ENCODE measurements at places on chromosomes 4 and X.

GRCh38 chr4:5373327-5373726, 322.0 kb downstream of the STK32B start:
- DNase-seq, result no peak

DNA sequence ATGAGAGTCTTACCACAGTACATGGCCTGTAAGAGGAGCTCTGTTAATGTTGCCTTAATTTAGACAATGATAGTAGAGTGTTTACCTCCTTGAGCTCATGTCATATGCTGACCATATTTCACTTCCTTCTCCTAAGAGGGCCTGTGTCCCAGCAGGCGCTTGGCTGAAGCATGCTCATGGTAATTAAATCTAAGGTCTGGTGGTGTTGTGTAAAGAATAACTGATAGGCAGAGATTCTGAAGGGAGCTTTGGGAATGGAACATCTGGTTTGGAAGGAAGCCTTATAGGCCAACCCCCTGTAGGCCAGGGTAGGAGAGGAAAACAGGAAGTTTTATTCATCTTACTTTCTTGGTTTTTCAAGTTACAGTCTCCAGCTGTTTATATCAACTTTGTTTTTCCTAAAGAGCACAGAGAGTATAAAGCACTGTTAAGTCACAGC, 300.2 kb downstream of the USP46 start:
- DNase-seq, result no peak

- DNase-seq, result no peak
These were observed 555.3 kb downstream of the TRAM1L1 start for GRCh38 chr4:116530048-116530447.

DNA sequence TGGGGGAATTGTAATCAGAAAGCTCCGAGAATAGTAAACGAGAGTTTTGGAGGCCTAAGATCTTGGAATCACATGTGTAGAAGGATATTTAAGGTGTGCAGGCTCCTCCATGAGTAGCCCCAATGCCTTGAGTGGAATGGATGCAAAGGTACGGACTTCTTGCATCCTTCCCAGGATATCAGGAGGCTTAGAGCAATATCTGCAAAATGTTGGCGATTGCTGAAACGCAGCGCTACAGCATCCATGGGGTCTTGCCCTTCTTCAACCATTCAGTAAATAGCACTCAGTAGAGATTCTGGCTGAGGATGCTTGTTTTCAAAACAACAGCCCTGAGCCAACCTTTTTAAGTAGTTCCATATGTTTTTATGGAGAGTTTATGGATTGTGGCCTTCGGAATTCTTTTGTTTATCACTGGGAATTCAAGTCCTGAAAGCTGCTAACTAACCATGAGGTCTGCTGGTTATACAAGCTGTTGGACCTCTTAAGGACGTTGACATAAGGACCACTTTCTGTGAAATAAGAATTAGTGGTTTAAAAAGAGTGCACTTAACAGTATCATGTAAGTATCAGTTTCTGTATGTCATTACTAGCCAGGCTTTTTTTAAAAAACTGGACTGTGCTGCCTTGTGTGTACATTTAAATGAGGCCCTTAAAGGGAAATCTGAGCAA, 228.8 kb upstream of the PGRMC2 start:
- peak; percentile 54 for DNase-seq

DNA sequence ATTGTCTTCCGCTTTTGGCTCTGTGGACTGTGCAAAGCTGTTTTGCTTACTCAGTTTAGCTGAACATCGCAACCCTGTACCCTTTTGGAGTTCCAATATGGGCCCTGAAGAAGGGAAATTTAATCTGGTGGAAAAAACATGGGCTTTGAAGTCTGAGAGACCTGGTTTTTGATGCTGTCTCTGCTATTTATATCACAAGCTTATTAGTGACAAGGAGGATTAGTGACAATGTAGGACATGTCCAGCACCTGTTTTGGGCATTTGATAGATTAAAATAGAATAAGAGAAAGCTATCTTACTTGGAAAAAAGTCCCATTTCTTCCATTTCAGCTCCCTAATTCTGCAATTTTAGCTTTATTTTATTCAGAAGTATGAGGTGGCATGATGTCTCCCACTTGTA, 417.3 kb downstream of the SPRY1 start:
- DNase-seq, result no peak

GRCh38 chr4:138428611-138429010, 186.5 kb upstream of the SLC7A11 start:
- DNase-seq, result no peak

GRCh38 chrX:142819461-142819860, 206.3 kb upstream of the SPANXN4 start:
- no peak for DNase-seq

GRCh38 chr4:147865926-147866325, 134.0 kb downstream of the ARHGAP10 start:
- peak; percentile 23 for DNase-seq

DNA sequence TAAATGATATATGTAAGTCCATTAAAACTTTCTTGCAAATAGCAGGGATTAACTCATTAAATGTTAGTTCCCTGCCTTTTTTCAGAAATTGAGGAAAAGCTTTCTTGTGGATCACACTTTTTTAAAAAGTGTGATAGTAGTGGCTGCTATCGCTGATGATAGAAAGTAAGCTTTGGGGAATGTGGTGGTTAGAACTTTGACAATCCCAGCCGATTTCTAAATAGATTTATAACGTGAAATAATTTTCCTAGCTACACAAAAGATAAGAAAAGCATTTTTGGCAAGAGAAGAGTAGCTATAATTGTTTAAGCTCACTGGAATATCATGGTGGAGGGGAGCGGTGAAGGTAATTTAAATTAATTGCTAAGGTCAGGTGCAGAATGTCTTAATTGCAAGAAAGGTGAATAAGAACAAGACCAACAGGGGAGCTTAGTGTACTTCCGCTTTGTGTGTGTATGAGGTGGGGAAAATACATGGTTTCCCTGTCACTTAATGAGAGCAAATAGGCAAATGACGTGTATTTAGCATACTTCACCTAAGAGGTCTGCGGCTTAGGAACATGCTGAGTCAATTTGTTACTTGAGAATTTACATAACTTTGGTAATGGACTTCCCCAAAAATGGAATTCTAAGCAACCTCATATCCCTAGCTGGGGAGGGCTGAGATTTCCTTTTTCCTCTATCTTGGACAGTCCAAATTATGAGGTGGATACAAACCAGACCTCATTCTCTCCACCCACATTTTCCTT, 11.7 kb upstream of the IL21 start:
- no peak for DNase-seq

- no peak for DNase-seq
These were observed 5.9 kb upstream of the PITX2 start for GRCh38 chr4:110628663-110629213.

DNA sequence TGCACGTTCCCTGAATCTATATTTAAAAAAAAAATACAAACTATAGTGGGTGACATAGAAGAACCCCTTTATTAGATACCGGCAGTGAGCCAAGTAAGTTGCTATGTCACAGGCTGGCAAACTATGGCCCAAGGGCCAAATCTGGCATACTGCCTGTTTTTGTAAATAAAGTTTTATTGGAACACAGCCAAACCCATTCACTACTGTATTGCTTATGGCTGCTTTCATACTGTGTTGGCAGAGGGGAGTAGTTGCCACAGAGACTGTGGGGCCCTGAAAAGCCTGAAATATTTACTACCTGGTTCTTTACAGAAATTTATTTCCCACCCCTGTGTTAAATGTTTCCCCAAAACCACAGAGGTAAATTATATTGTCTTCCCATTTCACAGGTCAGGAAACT, 71.2 kb upstream of the EGFL6 start:
- DNase-seq, result no peak

- no peak for DNase-seq
These were observed 16.4 kb upstream of the CTBP1 start for GRCh38 chr4:1265351-1265750.

GRCh38 chr4:29762151-29762550, 958.0 kb upstream of the PCDH7 start:
- DNase-seq, result no peak

- DNase-seq, result no peak
These were observed 19.1 kb upstream of the PLAC1 start for GRCh38 chrX:134677332-134677731.

DNA sequence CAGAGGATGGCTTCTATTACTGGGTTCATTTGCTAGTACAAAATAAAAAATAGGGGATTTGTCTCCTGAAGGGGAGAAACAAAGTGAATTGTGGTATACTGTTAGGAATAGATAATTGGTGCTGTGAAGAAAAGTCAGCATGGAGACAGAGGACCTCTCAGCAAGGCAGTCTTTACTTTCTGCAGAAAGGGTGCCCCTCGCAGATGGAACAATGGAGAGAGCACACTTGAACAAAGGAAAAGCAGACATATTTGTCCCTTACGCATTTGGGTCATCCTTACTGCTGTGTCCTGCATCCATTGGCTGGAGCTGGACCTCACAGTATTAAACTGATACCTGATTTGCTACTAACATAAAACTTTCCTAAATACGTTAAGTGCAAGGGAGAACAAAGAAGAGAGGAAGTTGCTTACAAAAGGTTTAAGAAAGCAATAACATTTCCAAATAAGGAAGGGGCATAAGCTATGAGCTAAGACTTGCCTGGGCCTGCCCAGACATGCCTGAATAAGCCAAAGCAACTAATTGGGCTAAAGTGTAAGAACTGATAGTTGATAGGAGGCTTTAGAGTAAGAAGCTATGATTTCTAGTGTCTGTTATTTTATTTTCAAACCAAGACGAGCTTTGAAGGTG, 83.8 kb downstream of the CCKAR start:
- no peak for DNase-seq

- no peak for DNase-seq
These were observed 913 bp upstream of the PRDM8 start for GRCh38 chr4:80196259-80196921.

- no peak for DNase-seq
These were observed 638.9 kb downstream of the MID1IP1 start for GRCh38 chrX:39439906-39440798.

- no peak for DNase-seq
These were observed 25.3 kb downstream of the CLNK start for GRCh38 chr4:10659251-10659650.

DNA sequence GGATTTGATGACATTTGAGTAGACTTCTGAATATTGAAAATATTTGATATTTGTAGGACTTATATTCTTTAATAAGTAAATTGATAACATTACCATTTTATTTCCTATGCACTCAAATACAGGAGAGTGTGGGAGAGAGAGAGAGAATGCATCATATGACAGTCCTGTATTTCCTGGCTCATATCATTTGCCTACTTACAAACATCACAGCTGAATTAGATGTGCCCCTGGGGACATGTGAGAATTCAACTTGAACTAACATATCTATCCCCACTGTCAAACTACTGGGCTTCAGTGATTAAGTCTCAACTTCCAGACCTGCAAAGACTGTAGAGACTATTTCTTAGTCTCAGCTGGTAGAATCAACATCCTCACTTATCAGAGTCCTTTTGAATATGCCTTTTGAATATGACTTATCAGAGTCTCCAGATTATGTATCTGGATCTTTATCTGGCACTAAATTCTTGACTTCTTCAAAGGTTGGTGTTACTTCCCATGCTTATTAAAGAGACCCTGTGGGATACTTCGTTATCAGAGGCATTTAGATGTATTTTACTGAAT, 75.5 kb downstream of the PABPC4L start:
- no peak for DNase-seq

DNA sequence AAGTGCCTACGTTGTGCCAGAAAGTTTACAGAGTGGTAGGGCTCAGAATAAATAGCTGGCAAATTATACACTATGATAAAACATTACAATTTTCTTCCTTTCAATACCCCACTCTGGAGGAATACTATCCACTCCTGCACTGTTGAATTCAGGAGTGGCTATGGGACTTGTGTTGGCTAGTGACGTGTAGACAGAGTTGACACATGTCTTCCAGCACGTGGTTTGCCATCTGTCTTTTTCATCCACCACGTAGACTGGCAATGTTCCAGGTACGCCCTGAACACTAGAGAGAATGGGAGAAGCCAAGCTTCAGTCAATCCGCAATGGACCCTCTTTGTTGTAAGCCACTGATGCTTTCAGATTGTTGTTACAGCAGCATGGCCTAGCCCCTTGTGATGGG, 168.8 kb upstream of the RBPJ start:
- no peak for DNase-seq

- peak; percentile 35 for DNase-seq
These were observed 65.1 kb downstream of the LHFPL1 start for GRCh38 chrX:112614640-112615039.

DNA sequence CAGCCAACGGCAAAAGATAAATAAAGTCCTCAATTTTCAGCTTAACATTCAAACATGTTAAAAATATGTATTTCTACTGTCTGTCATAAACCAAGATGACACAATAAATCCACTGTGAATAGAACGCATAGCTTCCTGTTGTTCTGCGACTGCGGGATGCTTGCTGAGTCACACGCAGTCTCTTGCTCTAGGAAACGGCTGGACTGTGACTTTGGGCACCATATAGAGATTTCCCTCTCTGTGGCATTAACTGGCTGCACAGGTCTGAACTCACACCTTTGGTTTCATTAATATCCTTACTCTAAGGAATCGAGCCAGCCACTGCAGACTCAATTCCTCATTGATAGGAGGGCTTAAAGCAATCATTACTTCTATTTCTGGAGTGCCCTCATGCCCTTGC, 8.4 kb downstream of the BEND4 start:
- DNase-seq, result no peak

DNA sequence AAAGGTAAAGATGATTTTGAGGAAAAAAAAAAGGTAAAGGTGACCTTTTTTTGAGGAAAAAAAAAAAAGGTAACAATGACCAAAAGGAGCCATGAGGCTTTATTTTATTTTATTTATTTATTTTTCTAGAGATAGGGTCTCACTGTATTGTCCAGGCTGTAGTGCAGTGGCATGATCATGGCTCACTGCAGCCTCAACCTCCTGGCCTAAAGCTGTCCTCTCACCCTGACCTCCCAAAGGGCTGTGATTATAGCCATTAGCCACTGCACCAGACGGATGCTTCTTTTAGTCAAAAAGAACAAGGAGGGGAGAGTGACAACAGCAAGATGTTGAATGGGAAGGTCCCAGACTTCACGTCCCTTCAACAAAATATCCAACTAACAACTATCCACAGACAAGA, 30.4 kb downstream of the LRIT3 start:
- no peak for DNase-seq

- DNase-seq, result no peak
These were observed 23.5 kb upstream of the BDH2 start for GRCh38 chr4:103123114-103123513.

- no peak for DNase-seq
These were observed 244.4 kb downstream of the SPOCK3 start for GRCh38 chr4:166989886-166990285.

DNA sequence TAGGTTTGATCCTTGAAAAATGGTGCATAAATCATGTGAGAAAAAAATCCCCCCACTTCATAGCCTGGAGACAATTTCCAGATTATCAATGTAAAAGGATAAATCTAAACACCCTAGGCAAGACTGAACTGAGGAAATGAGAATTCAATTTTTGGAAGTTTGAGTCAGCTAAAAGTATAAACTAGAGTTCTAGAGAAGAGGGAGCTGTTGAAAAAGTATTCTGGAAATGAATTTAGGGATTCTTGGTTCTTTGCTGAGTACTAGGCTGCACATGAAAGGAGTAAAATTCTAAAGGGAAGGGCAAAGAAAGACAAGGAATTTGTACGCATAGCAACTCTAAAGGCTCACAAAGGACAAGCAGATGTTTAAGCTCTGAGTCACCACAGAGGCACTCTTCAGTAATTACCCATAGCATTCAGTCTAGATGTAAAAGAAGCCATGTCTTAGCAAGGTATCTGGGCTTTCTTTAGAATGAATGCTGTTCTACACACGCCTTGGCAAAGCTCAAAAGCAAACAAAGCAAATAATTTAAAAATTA, 896.5 kb downstream of the PDHA2 start:
- no peak for DNase-seq

- no peak for DNase-seq
These were observed 66.8 kb upstream of the ATXN3L start for GRCh38 chrX:13386636-13387035.

GRCh38 chr4:88359558-88359957, 19.1 kb upstream of the HERC6 start:
- DNase-seq, result no peak
